ENCODE measurements at places on chromosomes 5 and 9.

DNA sequence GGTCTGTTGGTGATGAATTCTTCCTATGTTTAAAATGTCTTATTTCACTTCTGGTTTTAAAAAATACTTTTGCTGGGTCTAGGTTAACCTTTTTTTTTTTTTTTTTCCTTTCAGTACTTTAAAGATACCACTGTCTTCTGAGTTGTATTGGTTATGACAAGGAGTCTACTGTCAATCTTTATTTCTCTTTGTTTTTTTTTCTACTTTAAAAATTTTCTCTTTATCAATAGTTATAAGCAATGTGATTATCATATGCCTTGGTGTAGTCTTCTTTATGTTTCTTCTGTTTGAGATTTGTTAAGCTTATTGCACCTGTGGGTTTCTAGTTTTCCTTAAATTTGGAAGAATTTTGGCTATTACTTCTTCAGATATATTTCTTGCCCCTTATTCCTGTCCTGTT lies 125.6 kb upstream of the SPRY4 start:
- no peak for DNase-seq

- no peak for DNase-seq
Measured at GRCh38 chr5:142215915-142216681, 107.5 kb downstream of the NDFIP1 start.

DNA sequence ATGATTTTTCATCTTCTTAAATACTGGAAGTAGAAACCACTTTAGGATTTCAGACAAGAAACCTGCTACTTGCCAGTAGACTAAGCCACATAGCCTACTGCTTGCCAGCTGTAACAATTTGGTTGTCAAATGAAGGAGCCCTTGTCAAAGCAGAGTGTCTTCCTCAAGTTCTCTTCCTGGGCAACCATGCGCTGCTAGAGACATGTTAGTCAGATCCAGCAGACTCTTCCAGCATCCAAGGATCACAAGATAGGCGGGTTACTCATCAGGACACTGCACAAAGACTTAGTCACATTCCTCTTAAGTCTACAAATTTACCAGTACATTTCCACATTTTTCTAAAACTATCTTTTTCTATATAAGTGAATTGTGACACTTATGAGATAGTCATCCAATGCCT lies 24.4 kb downstream of the SKIC3 start:
- DNase-seq = no peak

- no peak for DNase-seq
Measured at GRCh38 chr5:6496207-6496584, 47.5 kb downstream of the UBE2QL1 start.

All from NCI-H69 (cell line).